ENCODE measurements at places on chromosomes 13 and 19.

- no peak for DNase-seq
These were observed 193.0 kb upstream of the NBEA start for GRCh38 chr13:34749046-34749445.

DNA sequence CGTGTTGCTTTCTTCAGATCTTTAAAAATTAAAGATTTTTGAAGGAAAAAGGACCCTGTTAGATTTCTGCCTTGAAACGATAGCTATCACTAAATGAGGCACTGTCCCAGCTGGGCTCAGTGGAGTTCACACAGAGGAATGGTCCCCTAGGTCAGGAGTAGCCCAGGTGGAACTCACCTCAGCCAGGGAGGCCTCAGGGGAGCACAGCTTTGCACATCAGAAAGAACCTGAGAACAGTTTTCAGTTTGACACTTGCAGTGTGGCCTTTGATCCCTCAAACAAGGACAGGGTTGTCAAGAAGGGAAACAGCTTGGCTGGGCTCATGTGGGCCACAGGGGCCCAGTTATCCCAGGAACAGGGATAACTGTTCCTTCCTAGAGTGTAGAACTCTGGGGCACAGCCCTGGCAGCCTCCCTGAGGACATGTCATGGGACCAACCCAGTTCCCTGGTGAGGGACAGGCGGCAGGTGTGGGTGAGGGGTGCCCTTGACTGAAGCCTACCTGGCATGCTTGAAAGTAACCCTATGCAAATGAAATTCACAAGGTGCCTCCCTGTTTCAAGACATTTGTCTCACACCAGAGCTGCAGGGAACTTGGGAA is 59.4 kb downstream of the CHST8 start:
- no peak for DNase-seq

- no peak for DNase-seq
These were observed 174.4 kb downstream of the SLC7A1 start for GRCh38 chr13:29421118-29421517.

- DNase-seq, result no peak
These were observed 49.5 kb downstream of the CRYL1 start for GRCh38 chr13:20475927-20476691.

DNA sequence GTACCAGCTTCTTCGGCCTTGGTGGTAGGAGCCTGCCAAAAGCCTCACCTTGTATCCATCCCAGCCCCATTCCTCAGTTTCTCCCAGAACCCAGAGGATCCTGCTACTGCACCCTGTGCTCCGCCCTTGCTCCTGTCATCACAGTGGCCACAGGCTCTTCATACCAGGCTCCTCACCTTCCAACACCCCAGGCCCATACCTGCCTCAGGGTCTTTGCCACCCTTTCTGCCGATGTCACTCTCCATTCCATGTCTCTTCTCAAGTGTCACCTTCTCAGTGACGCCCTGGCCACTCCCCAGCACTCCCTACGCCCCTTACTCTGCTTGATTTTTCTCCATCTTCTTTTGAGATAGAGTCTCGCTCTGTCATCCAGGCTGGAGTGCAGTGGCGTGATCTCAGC is 2.0 kb upstream of the SRRM5 start:
- no peak for DNase-seq

DNA sequence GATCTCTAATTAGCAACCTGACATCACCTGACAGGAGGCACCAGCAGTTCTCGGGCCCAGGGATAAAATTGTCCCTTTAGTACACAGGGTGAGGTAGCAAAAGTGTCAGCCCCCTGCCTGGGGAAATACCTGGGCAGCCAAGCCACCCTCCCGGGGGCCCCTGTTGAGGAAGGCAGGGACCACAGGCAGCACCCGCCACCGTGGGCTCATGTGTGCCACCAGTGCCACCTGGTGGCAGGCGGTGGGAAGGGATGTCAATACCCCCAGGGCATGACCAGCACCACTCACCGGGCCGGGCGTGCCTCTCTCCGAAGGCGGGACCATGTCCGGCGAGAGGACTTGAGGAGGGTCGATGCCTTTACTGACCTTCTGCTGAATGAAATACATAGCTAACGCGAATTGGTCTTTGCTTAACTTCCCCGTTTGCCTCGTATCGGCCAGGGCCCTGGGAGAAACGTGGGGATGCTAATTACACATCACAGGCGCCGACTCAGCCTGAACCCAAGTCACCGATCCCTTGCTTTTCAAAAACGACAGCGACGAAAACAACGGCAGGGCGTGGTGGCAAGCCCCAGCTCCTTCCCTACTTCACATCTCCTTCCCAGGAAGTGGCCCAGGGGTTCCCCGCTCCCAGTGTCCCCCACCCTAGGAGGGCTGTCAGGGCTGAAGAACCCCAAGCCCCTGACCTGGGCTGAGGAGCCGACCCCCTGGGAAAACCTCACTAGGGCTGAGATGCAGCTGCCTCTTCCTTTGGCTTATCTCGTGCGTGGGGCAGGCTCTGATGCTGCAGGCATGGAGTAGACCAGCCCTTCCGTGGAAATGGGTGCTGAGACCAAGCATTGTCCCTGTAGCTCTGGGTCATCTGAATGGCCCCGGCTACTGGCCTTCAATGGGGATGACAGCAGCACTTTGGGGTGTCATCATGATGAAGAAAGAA is 53.8 kb downstream of the EPS15L1 start:
- DNase-seq, result peak; percentile 46

DNA sequence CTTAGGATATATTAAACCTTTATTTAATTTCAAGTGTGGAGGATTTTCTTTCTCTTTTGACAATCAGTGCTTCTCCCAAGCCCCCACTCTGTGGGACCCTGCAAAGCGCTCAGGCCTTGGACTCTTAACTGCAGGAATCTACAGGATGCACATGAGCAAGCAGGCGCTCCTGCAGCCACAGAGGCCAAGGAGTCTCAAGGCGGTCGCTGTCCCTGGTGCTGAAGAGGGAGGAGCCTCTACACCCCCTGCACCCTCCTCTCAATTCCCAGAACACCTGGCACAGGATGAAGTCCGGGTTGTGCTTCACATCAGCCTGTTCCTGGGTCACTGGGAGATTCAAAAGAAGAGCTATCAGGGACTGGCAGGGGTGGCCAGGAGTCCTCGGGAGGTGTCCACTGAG is 13.5 kb downstream of the OR10H4 start:
- DNase-seq, result no peak

DNA sequence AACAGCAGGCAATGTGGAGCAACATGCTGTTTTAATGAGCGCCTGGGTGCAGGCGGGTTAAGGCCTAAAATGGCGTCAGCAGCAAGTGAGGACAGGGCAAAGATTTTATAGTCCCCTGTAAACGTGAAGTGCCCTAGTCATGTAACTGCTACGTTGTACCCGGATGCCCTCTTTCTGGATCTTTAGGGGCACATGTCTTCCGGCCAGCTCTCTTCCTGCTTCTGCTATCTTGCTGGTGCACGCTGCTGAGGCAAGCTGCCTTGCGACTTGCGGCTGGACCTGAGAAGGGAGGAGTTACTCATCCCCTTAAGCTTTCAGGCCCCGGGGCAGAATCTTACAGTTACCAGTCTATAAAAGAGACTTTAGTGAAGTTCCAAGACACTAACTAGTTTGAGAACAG is 303.6 kb upstream of the DACH1 start:
- DNase-seq, result no peak

DNA sequence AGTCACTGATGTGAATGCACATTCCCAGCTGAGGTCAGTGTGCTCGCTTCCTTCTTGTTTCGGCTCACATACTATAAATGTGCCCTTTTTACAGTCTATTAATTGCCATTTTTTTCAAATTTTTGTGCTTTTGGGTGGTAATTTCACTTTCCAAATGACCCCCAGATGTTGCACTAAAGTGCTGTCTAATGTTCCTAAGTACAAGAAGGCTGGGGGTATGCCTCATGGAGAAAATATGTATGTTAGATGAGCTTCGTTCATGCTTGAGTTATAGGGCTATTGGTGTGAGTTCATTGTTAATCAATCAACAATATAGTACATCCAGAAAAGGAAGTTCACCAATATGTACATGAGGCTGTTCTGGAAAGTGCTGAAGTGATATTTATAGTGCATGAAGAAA is 84.7 kb downstream of the KL start:
- DNase-seq, result no peak

- no peak for DNase-seq
These were observed 15.9 kb upstream of the C13orf46 start for GRCh38 chr13:113989585-113990300.
